Neural progenitor cell (in vitro differentiated cells): ENCODE measurements at places on chromosomes 12 and 14. TPM values are rescaled to one million over a fixed set of nuclear protein-coding genes. Genes with fewer than 3 reads are reported as not detected.
A peak's percentile ranks its signal among the peaks of the same experiment; 100 is the strongest.

The TBC1D30 gene
- total RNA-seq, result 9.4 and 9.7 TPM in 2 replicates

The AKAP5 gene
- total RNA-seq, result 2.4 and 3.2 TPM in 2 replicates

DNA sequence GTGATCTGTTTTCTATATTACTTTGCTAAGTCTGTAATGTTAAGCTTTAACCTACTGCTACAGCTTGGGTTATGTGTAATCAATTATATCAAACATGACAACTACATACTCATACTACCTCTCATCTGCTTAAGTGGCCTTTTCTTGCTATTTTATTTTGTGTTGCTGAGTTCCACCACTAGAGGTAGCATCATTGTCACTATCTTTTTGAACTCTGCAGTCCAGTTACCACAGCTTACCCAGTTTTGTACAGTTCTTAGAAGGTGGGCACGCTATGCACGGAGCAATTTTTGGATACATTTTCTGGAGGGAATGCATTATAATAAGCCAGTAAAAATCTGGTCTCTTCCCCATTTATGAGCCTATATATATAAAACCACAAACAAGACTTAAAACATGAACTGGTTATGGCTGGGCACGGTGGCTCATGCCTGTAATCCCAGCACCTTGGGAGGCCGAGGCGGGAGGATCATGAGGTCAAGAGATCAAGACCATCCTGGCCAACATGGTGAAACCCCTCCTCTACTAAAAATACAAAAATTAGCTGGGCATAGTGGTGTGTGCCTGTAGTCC lies 48.5 kb downstream of the SAV1 start:
- H3K4me3 ChIP-seq, result no peak overlapping the region
- H3K36me3 ChIP-seq, result no peaks in the 10 kb centered on the region
- peak; percentile 22 for DNase-seq
- H3K27me3 ChIP-seq, result no peaks in the 10 kb centered on the region
- no peaks in the 10 kb centered on the region for H3K4me1 ChIP-seq

- no peaks in the 10 kb centered on the region for H3K4me1 ChIP-seq
- no peak for DNase-seq
- H3K27me3 ChIP-seq, result no peaks in the 10 kb centered on the region
- H3K36me3 ChIP-seq, result no peaks in the 10 kb centered on the region
- H3K27ac ChIP-seq, result no peak overlapping the region
Measured at GRCh38 chr12:119412306-119412705, 77.8 kb downstream of the CCDC60 start.
